ENCODE measurements at places on chromosomes 13 and 19.
A peak's percentile ranks its signal among the peaks of the same experiment; 100 is the strongest.

GRCh38 chr13:109846185-109846584 is 59.8 kb upstream of the IRS2 start:
- DNase-seq = no peak

DNA sequence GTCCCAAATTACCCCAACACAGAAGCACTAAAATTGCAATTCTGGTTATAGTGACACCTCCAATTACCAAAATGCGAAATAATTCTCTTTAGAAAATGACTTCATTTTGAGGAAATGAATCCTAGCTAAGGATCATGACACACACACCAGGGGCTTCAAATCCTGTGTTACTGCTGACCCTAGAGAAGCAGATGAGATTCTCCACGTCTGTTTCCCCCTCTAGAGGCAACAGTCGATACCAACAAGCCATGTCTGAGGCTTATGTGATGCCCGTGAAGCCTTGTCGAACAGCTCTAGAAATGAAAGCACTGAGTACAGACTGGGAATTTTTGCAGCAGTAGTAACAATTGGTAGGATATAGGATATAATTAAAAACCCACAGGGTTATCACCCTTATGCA is 153.6 kb upstream of the TMTC4 start:
- DNase-seq = no peak

DNA sequence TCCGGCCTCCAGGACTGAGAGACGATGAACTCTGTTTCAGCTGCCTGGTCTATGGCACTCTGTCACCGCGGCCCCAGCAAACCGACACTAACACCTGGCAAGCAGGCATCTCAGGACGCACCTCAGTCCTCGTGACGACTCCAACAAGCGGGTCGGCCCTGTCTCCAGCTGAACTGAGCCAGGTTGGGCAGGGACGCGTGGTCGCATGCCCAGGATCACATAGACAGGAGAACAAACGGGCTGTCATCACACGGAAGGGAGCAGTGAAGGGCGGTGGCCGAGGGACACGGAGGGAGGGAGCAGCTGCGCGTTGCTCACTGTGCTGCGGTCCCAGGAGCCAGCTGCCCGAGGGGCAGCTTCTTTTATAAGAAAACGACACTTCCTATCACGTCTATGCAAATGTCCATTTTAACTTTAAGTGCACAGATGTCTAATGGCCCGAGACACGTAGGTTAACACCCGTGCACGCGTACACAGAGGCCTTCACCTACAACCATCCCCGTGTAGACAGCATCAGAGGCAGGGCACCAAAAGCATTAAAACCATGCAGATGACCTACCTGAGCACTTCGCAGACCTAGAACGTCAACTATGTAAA is 8.9 kb downstream of the SGTA start:
- DNase-seq = no peak

DNA sequence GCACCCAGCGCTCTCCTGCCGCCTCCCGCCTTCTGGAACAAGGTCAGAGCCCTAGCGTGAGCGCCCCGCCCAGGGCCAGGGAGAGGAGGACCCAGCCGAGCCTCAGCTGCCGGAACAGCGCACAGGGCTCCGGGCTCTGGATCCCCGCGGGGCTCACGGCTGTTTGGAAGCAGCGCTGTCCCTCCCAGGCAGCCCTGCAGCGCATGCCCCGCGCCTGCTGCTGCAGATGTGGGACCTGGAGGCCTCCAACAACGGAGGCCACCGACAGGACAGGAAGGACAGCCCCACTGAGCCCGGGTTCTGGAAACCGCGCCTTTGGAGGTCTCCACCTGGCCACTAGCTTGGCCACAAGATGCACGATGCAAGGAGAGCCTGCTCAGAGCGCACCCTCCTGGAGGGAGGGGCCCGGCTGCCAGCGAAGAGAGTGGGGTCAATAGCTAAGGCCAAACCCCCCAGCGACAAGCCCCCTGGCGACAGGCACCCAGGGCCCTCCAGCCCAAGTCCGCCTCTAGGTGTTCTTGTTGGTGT is 12.6 kb downstream of the ZSCAN18 start:
- no peak for DNase-seq

DNA sequence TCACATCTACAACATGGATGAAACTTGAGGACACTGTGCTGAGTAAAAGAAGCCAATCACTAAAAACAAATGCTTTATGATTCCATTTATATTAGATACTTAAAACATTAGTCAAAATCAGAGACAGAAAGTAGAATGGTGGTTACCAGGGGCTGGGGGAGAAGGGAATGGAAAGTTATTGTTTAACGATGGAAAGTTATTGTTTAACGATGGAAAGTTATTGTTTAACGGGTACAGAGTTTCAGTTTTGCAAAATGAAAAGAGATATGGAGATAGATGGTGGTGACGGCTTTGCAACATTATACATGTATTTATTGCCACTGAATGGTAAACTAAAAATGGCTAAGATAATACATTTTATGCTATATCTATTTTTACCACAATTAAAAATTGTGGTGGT is 160.6 kb downstream of the TUBA3C start:
- no peak for DNase-seq

GRCh38 chr13:79423801-79424642 is 18.0 kb upstream of the RBM26 start:
- DNase-seq = no peak

GRCh38 chr13:108629181-108629752 is at the start of gene MYO16:
Gene MYO16, plus strand, starts transcription at chr13:108629611. Its CDS starts 234 bp downstream, at chr13:108629845.
- DNase-seq = no peak

GRCh38 chr13:53167561-53167960 is 138.9 kb downstream of the OLFM4 start:
- DNase-seq = no peak

DNA sequence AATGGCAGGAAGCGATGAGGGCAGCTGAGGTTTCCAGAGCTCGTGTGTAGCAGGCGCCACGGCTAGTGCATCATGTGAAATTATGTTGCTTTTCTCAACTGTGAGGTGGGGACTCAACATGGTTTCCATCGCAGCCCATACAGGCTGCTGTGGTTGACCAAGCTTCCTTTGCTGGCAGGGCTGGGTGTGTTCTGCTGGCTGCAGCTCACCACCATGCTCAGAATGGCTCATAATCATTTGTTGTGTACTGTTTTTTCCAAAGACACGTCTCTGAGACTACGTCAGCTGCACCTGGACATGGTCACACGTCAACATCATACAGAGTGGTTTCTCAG is 16.1 kb upstream of the RASA3 start:
- DNase-seq = peak; percentile 79

GRCh38 chr13:28494778-28495537 is at the start of gene FLT1:
Gene FLT1, minus strand, starts transcription at chr13:28495128. Its CDS starts 285 bp downstream, at chr13:28494843.
- DNase-seq = peak; percentile 8

DNA sequence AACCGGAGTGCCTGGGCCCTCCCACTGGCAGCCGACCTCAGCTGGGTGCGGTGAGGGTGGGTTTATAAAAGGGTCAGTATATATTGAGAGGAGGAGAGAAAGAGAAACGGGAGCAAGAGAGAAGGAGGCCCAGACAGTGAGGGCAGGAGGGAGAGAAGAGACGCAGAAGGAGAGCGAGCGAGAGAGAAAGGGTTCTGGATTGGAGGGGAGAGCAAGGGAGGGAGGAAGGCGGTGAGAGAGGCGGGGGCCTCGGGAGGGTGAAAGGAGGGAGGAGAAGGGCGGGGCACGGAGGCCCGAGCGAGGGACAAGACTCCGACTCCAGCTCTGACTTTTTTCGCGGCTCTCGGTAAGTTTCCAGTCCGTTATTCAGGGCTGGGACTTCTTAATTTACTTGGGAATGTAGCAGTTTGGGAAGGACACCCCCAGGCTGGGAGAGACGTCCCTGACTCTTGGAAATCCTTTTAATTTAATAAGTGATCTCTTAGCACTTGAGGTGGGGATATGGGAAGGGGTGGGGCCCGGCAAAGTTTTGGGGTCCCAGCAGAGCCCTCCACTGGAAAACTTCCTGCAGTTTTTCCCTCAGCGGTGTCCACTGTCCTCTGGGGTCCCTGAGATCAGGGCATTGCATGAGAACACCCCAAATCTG is at the start of gene EMP3:
EMP3 (plus strand) TSS at position 288 of the 646 bp plus-strand sequence. CDS start 1,293 bp downstream, outside the sequence.
- peak; percentile 74 for DNase-seq

DNA sequence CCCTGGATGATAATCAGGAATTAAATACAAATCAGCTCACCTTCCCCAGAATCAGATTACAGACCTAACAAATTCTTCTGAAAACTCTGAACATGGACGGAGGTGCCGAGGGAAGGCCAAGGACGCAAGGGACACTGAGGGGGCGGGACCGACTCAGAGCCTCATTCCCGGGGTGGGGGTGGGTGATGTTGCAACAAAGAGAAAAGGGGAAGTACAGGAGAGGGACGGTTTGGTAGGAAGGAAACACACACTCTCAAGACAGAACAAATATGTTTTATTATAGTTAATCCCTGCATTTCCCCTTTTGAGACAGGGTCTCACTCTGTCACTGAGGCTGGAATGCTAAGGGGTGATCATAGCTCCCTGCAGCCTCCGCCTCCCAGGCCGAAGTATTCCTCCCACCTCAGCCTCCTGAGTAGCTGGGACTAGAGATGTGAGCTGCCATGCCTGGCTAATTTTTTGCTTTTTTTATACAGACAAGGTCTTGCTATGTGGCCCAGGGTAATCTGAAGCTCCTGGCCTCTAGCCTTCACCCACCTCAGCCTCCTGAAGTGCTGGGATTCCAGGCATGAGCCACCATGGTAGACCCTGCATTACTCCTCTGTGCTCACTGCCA is 786 bp upstream of the LILRA2 start:
- DNase-seq = no peak

- no peak for DNase-seq
These were observed 653.0 kb upstream of the GPC6 start for GRCh38 chr13:92573467-92574057.

Data from activated CD8-positive, alpha-beta memory T cell treated with anti-CD3 and anti-CD28 coated beads for 1 hour (primary cell).